ENCODE measurements at places on chromosomes 3 and 15.

DNA sequence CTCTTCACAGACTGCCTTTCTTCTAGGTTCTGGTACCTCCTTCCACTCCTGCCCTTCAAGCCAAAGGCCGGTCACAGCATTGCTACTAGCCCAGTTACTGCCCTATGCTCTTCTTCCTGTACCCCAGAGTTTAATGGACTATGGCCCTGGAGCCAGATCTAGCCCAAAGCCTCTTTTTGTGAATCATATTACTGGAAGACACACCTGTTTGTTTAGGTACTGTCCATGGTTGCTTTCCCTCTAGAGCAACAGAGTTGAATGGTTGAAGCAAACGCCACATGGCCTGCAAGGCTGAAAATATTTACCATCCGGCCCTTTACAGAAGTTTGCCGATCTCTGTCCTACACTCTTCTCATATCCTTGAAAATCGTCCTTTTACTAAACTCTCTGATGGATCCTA lies 47.0 kb downstream of the PDZRN3 start:
- no peak for DNase-seq

GRCh38 chr3:151875759-151876158 lies 2.3 kb downstream of the SUCNR1 start:
- DNase-seq = no peak

DNA sequence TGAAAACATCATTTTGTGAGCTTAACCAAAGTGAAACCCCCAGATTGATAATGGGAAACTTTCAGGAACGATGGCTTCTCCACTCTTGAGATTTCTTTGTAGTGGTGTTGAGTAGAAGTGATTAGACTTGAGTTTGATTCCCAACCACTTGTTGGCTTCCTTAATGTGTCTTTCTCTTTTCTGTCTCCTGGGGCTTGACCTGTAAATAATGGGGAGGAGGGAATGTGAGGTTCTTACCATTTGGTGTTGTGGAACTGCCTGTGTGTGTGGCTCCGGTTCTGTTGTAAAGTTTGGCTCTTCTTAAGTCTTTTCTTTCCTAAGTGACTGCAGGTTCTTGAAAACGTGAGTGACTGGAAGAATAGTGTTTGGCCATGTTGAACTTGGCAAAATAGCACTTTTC lies 2.7 kb downstream of the CDV3 start:
- no peak for DNase-seq

DNA sequence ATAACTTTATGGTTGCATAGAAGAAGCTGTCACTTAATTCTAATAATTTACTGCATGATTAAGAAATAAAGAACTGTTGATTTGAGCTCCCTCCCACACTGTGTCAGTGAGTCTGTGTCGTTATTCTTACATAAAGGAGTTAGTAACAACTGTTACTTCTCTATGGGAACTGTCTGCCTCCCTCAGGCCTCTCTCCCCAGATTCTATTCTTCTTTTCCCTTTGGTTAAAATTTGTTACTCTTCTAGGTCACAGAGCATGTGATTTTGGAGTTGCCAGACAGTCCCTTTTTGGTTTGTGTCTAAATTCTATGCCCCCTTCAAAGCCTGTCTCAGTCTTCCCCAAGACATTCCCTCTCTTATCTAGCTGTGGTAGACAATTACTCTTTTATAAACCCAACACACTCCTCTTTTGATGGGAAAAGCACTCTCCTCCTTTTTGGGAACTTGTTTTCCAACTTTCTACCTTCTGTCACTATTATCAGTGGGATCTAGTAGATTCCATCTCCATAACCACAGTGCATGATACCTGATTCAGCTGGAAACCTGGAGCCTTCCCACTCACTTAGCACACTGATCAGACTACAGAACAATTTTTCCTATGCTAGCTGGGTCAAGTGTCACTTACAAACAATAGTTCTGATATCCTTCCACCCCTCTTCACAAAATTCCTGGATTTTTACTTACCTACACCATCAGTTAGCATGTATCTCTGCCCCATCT lies 422.1 kb upstream of the TGFBR2 start:
- no peak for DNase-seq

- no peak for DNase-seq
Observed at GRCh38 chr15:33234020-33234461, 39.5 kb upstream of the FMN1 start.

DNA sequence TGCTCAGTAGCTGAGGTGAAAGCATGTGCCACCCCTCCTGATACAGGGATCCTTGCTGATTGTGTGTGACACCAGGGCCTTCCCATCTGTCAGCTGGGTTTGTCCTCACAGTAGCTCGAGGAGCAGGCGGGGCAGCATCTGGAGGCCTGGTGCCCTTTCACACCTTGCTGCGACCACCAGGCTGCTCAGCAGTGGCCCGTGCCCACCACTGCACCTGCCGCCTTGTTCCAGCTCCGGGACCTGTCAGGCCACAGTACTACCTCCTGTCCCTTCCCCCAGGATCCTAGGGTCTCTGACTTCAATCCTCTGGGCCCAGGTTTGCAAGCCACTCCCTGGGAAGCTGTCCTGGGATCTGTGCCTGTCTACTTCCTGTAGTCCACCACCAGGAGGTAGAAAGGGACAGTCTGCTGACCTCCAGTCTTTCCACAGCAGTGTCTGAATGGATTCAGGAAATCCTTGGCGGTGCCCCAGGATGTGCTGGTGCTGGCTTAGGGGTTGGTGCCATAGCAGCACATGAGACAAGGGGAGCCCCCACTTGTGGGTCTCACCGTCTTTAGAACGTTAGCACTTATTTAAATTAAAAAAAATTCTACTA lies 27.5 kb downstream of the APBA2 start:
- no peak for DNase-seq

GRCh38 chr15:70098153-70098460 lies 390 bp upstream of the TLE3 start:
- DNase-seq = no peak

DNA sequence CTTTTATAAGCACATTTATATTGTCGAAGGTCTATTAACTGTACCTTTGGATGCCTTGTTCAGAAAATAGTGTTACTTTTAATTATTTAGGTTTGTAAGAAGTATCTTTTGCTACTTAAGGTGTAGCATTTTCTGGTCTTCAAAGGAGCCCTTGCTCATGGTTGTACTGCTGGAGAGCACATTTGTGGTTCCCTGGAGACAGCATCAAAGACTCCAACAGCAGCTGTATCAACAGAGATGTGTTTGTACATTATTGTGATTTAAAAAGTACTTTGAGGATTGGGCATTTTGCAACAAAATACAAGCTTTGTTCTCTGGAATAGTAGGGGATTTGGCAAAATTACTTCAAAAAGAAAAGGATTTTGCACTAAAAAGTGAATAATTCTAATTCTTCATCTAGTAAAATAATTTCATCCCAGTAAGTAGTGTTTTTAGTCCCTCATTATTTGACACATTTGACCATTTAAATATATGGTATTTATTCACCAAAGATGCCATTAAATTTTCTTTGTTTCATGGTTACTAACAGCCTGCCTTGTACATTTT lies 16.5 kb downstream of the TBC1D23 start:
- no peak for DNase-seq

DNA sequence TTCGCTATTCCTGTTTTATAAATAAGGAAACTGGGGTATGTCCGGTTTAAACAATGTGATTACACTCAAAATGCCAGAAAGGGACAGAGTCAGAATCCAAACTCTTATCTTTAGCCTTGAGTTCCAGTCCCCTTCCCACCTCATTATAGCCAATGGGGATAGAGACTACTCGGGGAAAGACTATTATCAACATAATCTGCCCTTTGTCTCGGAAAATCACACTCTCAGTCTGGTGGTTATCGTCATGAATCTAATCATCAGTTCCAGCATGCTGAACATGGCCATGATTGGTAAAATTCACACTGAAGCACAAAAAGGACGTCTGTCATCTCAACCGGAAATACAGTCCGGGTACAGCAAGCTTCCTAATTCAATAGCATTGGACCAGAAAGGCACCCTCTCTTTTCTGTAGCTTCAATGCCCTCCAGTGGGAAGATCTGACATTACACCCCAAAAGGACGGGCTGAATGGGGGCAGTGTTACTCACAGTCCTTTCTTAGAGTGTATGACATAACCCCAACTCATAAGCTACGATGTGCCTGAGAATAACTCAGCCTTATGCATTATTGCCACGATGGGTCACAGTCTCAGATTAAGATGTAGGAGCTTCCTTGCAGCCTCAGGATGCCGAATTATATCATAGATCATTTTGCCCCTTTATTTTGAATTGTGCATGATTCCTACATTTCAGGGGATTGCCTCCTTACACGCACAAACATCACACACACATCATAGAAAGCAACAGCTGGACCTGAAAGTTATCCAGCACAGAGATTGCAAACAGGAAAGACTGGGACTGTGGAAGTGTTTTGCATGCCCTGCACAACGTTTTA lies 390.4 kb upstream of the LMCD1 start:
- DNase-seq = peak; percentile 33

GRCh38 chr3:121970047-121970446 lies 52.0 kb downstream of the ILDR1 start:
- no peak for DNase-seq

GRCh38 chr15:77578641-77579372 lies 53.9 kb downstream of the LINGO1 start:
- DNase-seq = no peak

DNA sequence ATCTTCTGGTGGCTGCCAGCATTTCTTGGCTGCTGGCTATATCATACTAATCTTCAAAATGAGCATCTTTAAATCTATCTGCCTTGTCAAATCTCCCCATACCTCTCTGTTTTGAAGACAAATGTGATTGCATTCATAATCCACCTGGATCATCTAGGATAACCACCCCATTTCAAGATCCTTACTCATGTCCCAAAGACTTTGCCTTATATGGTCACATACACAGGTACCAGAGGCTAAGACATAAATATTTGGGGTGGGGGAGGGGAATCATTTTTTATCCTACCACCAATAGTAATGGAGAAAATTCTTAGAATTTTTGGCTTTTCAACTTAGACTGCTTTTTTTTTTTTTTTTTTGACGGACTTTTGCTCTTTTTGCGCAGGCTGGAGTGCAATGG lies 970.8 kb downstream of the PLOD2 start:
- no peak for DNase-seq

DNA sequence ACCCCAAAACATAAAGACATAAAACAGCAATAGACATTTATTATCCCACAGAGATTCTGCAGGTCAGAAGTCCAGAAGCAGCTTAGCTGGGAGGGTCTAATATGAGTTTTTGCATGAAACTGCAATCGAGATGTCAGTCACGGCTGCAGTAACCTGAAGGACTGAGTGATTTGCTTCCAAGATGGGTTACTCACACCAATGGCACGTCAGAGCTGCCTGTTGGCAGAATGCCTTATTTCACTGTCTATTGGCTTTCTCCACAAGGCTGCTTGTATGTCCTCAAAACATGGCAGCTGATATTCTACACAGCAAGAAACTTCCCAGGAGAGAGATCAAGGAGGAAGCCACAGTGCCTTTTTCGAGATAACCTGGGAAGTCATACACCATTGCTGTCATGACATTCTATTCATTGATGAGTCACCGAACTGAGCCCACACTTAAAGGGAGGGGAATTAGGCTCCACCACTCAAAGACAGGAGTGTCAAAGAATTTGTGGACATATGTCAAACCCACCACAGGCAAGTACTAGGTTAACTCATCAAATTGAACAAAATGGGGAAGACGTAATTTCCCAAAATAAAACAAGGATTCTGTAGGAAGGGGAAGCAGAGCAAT lies 122.2 kb downstream of the SYNPR start:
- no peak for DNase-seq

Measured in iPS DF 19.7 (cell line).